ENCODE measurements at places on chromosomes 2 and 18.

GRCh38 chr18:8895987-8896619, 190.7 kb downstream of the MTCL1 start:
- no peak for DNase-seq

DNA sequence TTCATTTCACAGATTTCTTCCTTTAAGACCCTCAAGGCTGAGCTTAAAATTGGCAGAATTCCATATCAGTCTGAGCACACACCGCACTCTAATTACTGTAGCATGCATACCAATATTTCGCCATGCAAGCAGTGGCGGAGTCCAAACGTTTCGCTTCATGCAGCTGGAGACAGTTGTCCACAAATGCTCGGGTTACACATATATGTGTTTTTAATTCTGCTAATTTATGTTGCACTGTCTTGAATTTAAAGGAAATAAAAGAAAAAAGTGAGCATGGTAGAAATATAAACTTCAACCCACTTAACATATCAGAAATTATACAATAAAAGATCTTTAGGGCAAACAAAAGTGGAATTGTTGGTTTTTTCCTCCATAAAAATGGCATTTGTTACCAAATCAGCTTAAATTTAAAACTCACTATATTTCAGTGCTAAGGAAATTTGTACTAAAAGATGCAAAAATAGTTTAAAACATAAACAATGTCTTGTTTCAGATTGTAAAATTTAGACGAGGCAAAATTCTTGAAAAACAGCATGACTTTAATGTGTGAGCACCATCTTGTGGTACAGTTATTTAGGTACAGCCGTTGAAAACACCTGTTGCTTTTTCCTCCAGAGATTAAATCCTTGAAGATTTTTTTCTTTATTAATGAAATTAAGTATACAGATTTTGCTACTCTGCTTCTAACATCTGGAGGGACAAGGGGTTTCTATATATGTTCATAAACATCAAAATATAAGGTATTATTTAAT, 24.1 kb upstream of the KANSL1L start:
- DNase-seq: peak; percentile 63

GRCh38 chr2:43305012-43305411, 78.6 kb upstream of the ZFP36L2 start:
- no peak for DNase-seq

- no peak for DNase-seq
These were observed 41.9 kb downstream of the SPTBN1 start for GRCh38 chr2:54497763-54498680.

DNA sequence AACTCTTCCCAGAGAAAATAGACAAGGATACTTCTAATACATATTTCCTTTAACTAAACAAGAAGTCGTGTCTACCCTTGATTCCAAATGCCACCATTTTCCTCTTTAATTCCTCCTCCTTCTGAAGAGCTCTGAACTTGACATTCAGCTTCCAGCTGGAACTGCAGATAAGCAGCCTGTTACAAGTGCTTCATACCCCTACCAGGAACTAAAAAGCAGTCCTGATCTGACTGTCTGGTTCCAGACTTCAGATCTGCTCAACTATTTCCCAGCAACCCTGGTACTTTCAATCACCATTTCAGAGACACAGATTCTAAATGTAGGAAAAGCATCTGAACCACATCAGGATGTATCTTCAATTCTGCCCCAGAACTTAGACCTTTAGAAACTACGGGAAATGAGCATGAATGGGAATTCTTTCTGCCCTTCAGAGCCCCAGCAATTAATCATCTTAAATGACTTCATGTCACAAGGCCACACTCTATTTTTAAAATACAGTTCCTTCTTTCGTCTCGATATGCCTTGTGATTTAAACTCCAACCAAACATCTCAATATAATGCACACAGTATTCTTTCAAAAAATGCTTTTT, 159.5 kb downstream of the L3MBTL4 start:
- no peak for DNase-seq

DNA sequence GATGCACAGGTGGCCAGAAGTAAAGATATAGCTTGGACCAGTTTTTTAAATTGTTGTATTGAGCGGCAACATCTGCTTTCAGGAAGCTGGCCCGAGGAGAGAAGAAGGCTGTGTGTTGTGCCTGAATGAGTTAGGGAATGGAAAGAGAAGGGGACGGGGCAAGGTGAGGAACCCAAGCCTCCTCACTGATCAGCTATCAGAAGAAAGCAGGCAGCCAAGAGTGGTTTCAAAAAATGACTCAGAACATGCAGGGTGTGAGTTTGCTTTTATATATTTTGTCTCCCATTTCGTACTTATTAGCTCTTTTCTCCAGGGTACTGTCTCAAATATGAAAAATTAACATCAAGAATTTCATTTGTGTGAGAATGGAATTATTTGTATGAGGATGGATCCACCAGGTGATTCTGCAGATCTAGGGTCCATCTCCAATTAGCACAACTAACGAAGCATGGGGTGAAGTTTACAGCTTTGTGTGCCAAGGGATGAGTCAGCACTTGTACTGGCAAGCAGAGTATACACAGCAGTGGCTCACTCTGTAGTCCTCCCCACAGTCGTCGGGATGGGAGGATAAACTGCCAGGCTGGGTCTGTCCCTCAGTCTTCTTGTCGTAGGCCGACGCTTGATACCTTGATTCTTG, 175.7 kb downstream of the PIEZO2 start:
- no peak for DNase-seq

- peak; percentile 26 for DNase-seq
These were observed 30.3 kb downstream of the TANC1 start for GRCh38 chr2:158998551-158999248.

DNA sequence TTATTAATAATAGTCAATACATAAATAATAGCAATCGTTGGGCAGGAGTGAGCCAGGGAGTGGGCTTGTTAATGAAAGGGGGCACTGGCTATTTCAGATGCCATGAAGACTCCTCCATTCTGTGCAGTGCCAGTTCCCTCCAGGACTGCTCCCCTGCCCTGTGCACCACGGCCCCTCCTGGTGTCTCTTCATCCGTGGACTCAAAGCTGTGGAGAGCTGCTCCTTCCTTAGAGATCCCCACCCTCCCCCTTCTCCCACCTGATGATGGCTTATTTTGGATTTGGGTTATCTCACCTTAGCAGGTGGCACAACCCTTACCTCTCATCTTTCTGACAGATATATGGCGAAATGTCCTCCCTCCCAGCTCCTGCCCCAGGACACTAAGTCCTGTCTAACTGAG, 3.1 kb upstream of the CELF4 start:
- DNase-seq: no peak

DNA sequence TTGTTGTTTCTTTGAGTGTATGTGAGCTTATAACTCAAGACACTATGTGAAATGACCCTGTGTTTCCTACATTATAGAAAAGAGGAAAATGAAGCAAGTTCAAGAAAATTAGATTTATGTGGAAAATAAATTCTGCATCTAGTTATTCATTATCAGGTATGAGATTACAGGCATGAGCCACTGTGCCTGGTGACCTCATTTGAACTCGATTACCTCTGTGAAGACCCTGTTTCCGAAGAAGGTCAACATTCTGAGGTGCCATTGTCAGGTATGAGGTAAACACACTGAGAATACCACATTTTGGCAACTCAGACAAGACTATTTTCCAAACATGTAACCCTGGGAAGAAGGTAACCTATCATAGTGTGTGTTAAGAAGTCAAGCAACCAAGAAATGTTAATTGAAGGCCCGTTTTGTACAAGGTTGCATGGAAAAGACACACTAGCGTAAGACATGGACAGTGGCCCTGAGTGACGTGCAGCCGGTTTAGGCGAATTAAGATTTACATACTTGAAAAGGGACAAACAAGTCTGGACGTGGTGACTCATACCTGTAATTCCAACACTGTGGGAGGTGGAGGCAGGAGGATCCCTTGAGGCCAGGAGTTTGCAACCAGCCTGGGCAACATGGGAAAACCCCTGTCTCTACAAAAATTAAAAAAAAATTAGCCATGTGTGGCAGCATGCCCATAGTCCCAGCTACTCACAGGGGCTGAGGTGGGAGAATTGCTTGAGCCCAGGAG, 186.6 kb downstream of the NEDD4L start:
- no peak for DNase-seq

DNA sequence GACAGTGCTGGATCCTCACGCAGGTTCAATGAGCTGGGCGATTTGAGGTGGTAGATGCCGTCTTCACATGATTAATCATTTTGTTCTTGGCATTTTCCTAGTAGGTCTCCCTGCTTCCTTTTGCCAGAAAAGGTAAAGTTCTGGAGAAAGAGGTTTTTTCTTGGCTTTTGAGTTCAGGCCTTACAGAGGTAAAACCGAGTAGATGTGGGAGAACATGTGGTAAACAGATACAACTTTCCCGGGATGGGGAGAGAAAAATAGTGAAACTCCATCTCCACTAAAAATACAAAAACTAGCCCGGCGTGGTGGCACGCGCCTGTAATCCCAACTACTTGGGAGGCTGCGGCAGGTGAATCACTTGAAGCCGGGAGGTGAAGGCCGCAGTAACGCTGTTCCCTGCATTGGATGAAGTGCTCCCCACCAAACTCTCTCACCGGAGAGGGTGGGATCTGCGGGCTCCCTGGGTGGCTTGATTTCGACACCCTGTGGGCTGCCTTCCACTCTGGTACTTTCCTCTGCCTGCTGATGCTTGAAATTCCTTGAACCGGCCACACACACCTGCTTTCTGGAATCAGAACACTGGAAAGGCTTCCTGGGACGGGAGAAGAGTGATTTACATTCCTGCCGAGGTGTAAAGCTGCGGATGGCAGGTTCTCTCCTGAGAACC, 88.8 kb downstream of the ACTR3 start:
- DNase-seq: no peak

Data from NCI-H1694 (cell line).